ENCODE measurements at places on chromosomes 5 and 9.

GRCh38 chr5:89255845-89256463 is 373.0 kb upstream of the MEF2C start:
- no peak for DNase-seq

DNA sequence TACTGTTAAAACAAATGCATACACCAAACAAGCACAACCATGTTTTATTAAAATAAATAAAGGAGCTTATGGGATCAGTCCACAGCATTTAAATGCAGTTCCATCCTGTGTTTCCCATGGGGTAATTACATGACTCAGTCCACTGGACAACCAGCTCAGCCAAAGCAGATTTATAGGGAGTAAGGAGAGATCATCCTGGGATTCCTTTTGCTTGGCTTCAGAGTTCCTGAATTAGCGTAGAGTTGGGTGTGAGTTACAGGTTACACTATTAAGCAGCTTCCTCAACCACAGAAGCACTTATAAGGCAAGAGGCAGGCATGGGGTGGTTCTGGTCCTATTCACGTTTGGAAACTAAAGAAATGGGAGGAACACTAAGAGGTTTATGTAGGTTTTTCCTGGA is 381.1 kb upstream of the ACTBL2 start:
- DNase-seq: no peak

DNA sequence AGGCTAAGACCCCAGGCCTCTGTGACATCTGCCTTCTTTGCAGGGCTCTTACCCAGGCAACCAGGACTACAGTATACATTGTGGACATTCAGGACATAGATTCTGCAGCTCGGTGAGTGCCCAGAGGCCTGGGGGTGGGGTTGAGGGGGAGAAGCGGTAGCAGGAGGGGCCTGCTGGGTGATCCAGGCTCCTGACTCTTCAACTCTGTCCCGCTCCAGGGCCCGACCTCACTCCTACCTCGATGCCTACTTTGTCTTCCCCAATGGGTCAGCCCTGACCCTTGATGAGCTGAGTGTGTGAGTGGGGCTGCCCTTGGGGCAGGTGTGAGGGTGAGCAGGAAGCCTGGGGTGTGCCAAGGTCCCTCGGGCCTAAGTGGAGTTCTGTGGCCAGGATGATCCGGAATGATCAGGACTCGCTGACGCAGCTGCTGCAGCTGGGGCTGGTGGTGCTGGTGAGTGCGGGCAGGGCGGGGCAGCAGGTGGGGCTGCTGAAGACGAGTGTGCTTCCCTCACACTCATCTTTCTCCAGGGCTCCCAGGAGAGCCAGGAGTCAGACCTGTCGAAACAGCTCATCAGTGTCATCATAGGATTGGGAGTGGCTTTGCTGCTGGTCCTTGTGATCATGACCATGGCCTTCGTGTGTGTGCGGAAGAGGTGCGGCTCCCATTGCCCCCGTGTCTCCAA is 19.8 kb downstream of the GPRIN1 start:
- no peak for DNase-seq

GRCh38 chr5:69167493-69167855 is 524 bp downstream of the CCNB1 start:
- no peak for DNase-seq

- DNase-seq: no peak
Measured at GRCh38 chr5:132000241-132000490, 11.3 kb downstream of the ACSL6 start.

GRCh38 chr9:138063033-138063432 is 185.5 kb downstream of the CACNA1B start:
- DNase-seq: no peak

DNA sequence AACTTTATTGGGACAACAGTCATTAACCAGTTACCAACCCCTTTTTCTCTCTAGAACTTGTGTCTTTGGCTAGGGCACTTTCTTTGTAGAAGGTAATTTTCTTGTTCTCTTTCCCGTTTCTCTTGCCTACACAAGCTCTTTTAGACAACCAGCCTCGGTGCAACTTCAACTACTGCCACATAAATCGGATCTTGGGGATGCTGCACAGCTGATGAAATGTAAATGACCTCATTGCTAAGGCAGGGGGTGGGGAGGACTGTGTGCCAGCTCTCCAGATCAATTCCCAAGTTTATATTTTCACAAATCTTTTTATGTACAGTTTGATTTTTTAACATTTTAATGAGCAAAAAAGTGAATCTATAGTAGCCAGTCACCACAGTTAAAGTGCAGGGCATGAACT is 157.6 kb downstream of the DENND1A start:
- DNase-seq: no peak

DNA sequence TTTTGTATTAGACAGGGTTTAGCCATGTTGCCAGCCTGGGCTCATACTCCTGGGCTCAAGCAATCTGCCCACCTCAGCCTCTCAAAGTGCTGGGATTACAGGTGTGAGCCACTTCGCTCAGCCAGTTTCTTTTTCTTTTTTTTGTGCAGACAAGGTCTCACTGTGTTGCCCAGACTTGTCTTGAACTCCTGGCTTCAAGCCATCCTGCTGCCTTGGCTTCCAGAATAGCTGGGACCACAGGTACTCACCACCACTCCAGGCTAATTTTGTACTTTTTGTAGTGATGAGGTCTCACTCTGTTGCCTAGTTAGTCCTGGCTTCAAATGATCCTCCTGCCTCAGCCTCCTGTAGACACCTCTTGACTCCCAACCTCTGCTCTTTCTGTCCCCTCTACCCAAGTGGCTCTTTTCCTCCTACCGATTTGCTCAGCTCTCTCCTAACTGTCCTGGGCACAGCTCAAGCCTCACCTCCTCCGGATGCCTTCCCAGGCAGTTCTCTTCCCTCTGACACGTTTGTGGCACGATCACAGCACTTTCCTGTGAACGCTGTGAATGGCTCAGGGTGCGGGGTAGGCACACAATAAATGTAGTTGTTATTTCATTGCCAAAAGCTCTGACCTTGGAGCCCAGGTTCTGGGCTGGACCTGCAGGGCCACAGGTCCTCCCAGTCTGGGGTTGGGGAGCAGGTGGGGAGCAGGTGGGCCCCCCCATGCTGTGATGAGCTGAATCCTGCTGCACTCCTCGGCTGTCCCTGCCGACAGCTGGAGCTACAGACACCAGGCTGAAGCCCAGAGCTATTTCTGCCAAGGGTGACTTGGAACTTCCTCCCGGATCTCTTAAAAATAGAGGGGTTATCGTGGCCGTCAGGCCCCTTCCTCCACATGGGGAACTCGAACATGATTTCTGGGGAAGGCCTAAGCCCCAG is 23.9 kb downstream of the GFI1B start:
- no peak for DNase-seq

DNA sequence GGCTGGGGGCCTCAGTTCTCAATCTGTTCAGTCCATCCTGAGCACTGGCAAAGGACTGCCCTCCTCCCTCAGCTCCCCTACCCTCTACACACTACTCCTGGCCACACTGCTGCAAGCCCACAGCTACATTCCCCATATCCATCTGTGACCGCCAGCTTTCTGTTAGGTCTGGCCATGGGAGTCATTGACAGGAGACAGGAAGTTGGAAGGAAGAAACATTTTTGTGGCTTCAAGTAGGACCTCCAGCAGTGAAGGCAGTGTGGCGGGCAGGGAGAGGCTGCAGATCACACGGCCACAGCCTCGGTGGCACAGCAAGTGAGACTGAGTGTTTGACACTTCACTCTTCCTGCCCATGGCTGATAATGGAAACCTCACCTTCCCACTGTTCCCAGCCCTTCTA is 55.9 kb downstream of the SECISBP2 start:
- DNase-seq: no peak

- DNase-seq: no peak
Measured at GRCh38 chr5:61030163-61030482, 85.1 kb downstream of the NDUFAF2 start.

GRCh38 chr9:27441741-27442070 is 82.4 kb upstream of the IFNK start:
- DNase-seq: no peak

GRCh38 chr9:126504086-126504976 is 109.4 kb upstream of the LMX1B start:
- DNase-seq: no peak

DNA sequence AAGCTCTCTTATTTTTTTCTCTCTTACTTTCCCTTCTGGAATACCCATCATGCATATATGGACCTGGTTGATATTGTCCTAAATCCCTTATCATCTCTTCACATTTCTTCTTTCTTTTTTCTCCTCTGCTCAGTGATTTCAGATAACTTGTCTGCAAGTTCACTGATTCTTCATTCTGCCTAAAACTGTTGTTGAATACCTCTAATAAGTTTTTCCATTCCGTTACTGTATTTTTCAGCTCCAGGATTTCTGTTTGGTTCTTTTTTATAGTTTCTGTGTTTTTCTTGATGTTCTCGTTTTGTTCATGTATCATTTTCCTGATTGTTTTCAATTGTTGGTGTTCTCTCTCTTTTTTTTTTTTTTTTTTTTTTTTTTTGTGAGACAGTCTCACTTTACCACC is 203.7 kb downstream of the COMMD10 start:
- DNase-seq: no peak

- DNase-seq: no peak
Measured at GRCh38 chr9:80775530-80775929, 913.8 kb downstream of the TLE1 start.

GRCh38 chr9:113186137-113186755 is 34.8 kb downstream of the FKBP15 start:
- DNase-seq: no peak

DNA sequence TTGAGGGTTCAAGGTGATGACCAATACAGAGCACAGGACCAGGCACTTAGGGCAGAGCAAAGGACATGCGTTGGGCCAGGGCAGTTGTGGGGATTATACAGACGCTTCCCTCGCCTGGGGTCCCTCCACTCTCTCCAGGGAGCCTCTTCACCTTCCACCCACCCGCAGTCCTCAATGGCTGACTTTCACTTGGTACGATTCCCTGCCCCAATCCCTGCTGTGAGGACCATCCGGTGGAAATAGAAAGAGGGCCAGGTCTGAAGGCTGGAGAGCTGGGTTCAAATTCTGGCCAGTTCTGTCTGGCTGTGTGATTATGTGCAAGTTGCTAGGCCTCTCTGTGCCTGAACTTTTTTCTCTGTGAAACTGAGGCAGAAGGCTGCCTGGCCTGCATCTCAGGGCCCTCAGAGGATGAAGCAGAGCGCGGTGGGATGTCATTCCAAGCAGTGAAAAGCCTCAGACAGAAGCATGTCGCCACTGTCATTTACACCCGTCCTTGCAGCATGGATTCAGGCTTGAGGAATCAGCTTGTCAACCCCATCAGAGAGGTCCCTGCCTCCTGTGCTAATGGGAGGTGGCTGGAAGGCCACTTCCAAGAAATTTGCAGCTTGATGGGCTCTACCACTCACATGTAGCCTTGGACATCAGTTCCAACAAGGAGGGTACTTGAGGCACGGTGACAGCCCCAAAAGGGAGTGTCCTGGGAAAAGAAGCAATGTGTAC is 206.6 kb upstream of the IER5L start:
- no peak for DNase-seq

GRCh38 chr9:84314306-84314705 is 26.3 kb downstream of the SLC28A3 start:
- DNase-seq: no peak

- no peak for DNase-seq
Measured at GRCh38 chr9:133837627-133838597, 99.8 kb upstream of the SARDH start.

- DNase-seq: no peak
Measured at GRCh38 chr5:68954618-68954910, 139.2 kb upstream of the SLC30A5 start.

- peak; percentile 21 for DNase-seq
Measured at GRCh38 chr5:79689541-79690466, at the start of gene CMYA5. TSS of gene CMYA5 (plus strand) at chr5:79689836. CDS start at chr5:79689908, 72 bp downstream.

GRCh38 chr5:169011009-169011408 is 289.9 kb downstream of the SLIT3 start:
- no peak for DNase-seq

DNA sequence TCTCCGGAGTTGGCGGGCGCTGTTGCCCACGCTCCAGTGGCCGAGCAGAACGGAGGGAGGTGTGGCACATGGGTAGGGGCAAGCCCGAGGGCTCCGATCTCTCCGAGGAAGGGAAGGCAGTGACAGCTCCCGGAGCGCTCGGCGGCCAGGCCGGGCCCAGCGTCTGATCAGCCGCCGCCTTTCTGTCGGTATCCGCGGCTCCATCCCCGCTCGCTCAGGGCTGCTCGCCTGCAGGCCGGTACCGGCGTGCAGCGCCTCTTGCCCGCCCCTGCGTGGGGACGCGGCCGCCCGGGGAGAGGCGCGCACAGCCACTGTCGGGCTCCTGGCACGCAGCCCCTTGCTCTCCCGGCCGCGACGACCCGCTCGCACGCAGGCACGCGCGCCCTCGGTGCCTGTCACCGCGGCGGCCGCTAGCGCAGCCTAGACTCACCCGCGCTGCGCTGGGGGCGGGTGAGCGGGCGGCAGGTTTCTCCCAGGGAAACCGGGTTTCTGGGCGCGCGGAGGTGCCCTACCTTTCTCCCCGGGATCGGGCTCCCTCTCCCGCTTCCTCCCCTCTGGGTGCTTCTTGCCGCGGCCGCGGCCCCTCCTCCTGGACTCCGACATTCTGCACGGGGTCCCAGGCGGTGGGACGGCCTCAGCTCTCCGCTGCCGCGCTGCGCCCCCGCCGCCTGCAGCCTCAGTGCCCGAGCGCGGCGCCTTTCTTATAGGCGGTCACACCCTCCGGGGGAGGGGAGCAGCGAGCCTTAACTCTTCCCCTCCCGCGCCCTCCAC is 108.4 kb downstream of the PSD2 start:
- no peak for DNase-seq

GRCh38 chr5:152256580-152256979 is 148.5 kb downstream of the NMUR2 start:
- DNase-seq: no peak

DNA sequence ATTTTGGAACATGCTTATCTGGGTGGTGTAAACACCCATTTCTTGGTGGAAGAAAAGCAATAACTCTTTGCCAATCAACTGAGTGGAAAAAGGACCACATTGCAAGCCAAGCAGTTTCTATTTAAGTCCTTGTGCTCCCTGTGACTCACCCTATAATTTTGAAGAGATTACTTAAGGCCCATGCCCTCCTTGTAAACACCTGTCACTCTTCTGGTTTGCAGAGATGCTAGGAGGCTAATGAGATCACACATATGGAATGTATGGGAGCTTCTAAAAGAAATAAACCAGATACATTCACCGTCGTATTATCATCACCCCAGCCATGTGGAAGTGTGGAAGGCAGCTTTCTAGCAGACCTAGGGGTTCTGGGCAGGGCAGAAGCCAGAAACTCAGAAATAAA is 337.1 kb downstream of the GADD45G start:
- no peak for DNase-seq

GRCh38 chr5:8520917-8521316 is 652.0 kb downstream of the MTRR start:
- no peak for DNase-seq

GRCh38 chr5:115360046-115360685 is 63.7 kb upstream of the CCDC112 start:
- DNase-seq: no peak

All from C1 segment of cervical spinal cord (tissue), 14 donors.